ENCODE measurements at places on chromosomes 6 and 20.
A peak's percentile ranks its signal among the peaks of the same experiment; 100 is the strongest.

- DNase-seq, result no peak
These were observed 9.2 kb downstream of the GUCA1B start for GRCh38 chr6:42185597-42185996.

DNA sequence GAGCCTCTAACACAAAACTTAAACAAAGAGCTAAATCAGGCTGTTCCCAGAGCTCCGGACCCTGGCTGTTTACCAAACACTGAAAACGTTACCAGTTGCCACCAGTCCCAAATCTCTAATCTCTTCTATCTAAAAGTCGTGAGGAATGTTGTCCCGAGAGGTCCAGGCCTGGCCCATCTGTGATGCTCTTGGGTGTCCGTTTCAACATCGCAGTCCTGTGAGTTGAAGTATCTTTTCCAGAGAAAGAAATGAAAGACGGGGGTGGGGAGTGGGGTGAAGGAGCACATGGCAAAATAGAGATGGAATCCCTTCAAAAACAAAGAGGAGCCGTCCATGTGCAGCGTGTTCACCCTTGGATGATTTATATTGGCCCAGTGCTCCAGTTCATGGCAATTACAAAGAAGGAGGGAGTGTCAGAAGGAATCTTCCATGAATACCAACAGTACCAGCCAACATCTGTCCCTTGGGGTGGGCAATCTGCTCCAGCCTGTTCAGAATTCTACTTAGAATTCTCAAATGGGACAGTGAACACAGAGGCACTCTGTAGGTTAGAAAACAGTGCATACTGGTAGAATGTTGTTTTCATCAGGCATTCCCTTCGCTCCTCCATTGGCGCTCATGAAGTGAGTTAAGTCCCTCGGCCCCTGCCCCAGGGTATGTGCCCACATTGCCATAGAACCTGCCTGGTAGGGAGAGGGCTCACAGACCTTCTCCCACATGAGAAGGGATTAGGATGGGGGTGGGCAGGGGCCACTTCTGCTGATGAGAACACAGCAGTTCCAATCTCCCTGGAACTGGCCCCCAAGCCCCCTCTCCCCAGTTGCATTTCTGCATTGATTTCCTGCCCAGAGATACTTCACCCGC is 112.1 kb downstream of the LY86 start:
- no peak for DNase-seq

DNA sequence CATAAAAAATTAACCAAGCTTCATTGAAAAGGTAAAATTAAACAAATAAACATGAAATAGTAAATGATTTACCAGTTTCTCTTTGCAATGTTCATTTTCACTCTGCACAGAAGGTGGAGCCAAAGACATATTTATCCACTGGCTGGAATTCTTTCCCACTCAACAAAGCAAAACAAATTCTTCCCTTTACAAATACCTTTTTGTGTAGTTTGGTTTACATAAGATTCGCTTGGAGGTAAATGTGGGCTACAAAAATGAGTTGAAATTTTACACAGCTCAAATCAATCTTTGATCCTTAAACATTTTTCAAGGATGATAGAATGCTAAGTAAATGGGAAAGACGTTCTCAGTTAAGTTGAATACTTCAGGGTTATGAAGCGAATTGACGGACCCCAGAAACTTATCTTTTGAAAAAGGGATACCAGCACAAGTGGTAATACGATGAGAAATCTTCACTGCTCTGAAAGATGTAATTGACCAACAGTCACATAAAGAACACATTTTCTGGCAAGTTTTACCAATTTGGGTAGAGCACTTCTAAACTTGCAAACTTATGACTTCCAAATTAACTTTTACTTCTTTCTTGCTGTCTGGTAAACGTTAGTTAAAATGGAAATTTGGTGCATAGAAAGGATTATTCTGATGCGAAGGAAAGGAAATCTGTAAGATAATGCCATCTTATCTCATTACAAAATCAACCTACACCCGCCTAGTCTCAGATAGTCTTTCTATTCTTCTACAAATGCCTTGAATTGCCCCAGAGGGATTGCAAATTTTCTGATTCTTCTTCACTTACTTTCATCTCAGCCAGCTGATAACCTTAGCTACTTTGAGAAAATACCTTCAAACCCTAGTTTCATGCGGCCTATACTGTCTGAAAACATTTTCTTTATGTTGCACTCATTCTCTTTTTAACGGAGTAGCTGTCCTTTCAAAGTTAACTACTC is 4.7 kb upstream of the GJA1 start:
- DNase-seq, result peak; percentile 45

DNA sequence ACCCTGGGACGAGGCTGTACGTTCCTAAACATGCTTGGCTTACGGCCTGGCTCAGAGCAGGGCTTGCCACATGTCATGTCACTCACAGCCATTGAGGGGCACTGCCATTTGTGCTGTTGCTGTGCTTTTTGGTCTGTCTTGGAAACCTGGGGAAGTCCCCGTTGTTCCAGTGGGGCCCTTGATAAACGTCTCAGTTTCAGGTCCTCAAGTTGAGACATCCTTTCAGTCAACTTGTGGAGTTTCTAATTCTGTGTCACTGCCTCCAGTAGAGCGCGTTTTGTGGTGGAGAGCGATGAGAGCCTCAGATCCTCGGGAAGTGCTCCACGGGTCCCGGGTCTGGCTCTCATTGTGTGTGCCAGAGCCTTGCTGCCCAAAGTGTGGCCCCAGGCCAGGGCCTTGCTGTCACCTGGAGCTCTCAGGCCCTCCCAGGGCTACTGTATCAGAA is 43.0 kb upstream of the CCR6 start:
- no peak for DNase-seq

- DNase-seq, result no peak
These were observed 52.2 kb downstream of the FKBP1C start for GRCh38 chr6:63263444-63263843.

GRCh38 chr6:158611039-158611438 is 33.5 kb downstream of the DYNLT1 start:
- DNase-seq, result no peak

- DNase-seq, result no peak
These were observed 2.8 kb downstream of the CST2 start for GRCh38 chr20:23823621-23824324.

- no peak for DNase-seq
These were observed 160.2 kb downstream of the MTFR2 start for GRCh38 chr6:136089876-136090275.

- DNase-seq, result no peak
These were observed 11.0 kb downstream of the ERGIC3 start for GRCh38 chr20:35552914-35553313.

All from HuH-7 (cell line).